Tongue (tissue), 3 donors: ENCODE measurements at places on chromosomes 12 and 14.

- DNase-seq, result no peak
These were observed 10.8 kb downstream of the PPFIBP1 start for GRCh38 chr12:27534765-27535161.

DNA sequence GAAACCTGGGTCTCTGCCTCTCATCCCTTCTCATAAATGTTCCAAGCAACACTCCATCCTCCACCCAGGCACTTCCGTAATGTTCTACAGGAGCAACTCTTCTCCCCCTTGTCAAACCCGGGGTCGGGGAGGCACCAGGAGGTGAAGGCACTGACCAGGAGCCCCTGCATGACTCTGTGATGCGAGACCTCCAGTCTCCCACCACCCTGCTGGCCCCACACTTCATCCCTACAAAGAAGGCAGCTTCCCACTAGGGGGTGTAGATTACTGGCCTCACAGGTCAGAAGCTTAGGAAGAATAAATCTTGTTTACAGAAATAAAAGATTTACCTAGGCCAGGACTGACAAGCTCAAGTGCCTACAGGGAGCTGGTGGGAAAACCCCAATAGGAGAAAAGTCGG is 47.2 kb downstream of the ERH start:
- DNase-seq, result no peak

DNA sequence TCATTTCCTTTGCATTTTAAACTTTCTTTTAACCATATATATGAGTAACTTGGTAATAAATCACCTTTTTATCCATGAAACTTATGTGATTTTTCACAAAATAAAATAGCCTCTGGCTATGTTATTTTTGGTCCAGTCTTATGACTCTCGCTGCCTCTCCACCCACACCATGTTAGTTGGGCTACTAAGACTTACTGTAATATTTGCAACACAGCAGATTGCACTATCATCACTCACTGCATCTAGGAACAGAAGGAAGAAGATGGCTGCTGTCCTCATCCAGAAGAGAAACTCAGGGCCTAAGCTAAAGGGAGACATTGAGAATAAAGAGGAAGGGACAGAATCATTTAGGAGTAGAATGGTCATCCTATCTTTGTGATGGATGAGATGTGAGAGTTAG is 12.6 kb upstream of the B4GALNT3 start:
- no peak for DNase-seq

DNA sequence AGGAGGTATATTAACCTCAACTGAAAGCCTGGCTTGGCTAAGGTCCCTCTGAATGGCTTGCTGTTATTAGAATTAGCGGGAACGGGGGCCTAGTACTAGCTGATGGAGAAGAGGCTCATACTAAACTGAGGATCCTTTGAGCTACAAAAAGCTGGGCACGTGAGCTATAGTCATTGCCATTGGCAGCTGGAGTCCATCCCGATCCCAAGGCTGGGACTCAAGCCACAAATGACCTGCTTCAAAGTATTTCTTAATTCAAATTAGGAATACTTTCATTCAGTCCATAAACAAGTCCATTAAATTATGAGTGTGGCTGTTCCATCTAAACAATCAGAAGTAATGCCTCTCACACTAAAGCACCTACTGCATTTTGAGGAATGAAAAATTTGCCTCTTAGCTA is 114.5 kb downstream of the DACT1 start:
- no peak for DNase-seq

- DNase-seq, result no peak
These were observed 32.6 kb upstream of the CCND2 start for GRCh38 chr12:4240981-4241380.

DNA sequence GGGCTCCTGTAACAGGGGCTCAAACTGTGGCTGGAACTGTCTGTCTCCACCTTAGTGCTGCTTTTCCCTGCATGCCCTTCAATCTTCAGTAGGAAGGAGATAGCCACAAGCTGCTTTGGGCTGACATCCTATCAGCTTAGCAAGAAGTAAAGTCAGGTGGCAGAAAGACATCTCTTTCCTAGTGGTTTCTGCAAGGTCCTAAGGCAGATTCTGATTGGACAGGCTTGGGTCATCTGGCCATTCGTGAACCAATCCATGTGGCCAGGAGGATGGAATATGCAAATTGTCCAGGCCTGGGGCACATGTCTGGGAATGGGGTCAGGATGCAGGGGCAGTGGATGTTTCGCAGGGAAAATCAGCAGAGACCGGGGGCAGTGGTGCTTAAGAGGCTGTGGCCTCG is 5.2 kb downstream of the RITA1 start:
- DNase-seq, result peak; percentile 29

GRCh38 chr12:58364389-58365086 is 423.2 kb downstream of the ATP23 start:
- DNase-seq, result no peak
